Peyer's patch (tissue), 4 donors: ENCODE measurements at places on chromosomes 16 and 17. TPM values are rescaled to one million over a fixed set of nuclear protein-coding genes. Genes with fewer than 3 reads are reported as not detected.

The CCT6B gene
- 0.95 TPM for total RNA-seq

- H3K4me3 ChIP-seq = no peak overlapping the region
- H3K27me3 ChIP-seq = no peaks in the 10 kb centered on the region
- H3K27ac ChIP-seq = peak overlapping the region; percentile 59
- H3K4me1 ChIP-seq = no peaks in the 10 kb centered on the region
Observed at GRCh38 chr16:49638673-49639610, 217.0 kb downstream of the ZNF423 start.

The CBFA2T3 gene
- total RNA-seq = 8.7 TPM

- no peak overlapping the region for H3K4me3 ChIP-seq
- no peaks in the 10 kb centered on the region for H3K4me1 ChIP-seq
- H3K27me3 ChIP-seq = no peaks in the 10 kb centered on the region
- no peak overlapping the region for H3K27ac ChIP-seq
- no peaks in the 10 kb centered on the region for H3K36me3 ChIP-seq
Observed at GRCh38 chr16:63037761-63038396, 1001.6 kb upstream of the CDH8 start.

The ABCA6 gene
- 56.3 TPM for total RNA-seq

DNA sequence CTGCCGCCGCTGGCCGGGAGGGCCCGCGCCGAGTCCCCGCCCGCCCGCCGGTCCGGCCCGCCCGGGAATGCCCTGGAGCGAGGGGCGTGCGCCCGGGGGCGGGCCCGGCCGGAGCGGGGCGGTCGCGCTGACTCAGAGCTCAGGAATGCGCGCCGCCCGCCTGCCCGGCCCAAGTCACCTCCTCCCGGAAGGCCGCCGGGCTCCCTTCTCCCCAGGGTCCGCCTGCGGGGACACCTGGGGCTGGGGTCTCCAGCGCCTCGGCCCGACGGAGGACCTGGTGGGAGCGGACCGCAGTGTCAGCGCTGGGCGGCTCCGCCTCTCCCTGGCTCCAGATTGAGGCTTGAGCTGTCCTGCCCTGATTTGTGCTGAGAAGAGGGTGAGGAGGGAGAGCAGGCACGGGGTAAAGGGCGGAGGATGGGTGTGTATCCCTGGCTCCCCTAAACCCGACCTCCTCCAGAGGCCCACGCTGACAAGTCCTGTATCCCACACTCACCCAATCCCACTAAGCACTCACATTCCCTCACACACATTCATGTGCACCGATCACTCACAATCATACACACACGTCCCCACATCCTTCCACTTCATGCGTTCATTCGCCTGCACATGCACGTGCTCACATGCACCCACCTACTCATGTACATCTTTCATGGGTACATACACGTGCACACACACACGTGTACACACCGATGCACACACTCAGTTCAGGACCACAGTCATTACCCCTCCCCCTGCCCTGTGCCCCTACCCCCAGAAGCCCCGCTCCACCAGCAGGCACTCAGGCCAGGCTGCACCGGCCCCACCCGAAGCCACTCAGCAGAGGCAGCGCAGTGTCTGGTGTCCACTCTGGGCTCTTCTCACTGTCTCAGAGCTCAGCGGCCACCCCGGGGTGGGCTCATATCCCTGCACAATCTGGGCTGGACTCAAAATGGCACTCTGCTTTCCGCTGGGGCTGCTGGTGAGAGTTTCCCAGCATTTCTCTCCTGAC is at the start of gene RHBDF1:
Gene RHBDF1 (minus strand): TSS at position 71 of the 988 bp plus-strand sequence. CDS start 7,616 bp downstream, outside the sequence.
- H3K4me1 ChIP-seq = peaks cover 55% of the 10 kb centered on the region
- DNase-seq = no peak
- H3K4me3 ChIP-seq = peak within 1 kb of the TSS; percentile 64

- no peak overlapping the region for H3K4me3 ChIP-seq
- DNase-seq = no peak
- H3K27ac ChIP-seq = no peak overlapping the region
- H3K4me1 ChIP-seq = no peaks in the 10 kb centered on the region
Observed at GRCh38 chr17:27930000-27930399, 36.8 kb upstream of the LYRM9 start.

DNA sequence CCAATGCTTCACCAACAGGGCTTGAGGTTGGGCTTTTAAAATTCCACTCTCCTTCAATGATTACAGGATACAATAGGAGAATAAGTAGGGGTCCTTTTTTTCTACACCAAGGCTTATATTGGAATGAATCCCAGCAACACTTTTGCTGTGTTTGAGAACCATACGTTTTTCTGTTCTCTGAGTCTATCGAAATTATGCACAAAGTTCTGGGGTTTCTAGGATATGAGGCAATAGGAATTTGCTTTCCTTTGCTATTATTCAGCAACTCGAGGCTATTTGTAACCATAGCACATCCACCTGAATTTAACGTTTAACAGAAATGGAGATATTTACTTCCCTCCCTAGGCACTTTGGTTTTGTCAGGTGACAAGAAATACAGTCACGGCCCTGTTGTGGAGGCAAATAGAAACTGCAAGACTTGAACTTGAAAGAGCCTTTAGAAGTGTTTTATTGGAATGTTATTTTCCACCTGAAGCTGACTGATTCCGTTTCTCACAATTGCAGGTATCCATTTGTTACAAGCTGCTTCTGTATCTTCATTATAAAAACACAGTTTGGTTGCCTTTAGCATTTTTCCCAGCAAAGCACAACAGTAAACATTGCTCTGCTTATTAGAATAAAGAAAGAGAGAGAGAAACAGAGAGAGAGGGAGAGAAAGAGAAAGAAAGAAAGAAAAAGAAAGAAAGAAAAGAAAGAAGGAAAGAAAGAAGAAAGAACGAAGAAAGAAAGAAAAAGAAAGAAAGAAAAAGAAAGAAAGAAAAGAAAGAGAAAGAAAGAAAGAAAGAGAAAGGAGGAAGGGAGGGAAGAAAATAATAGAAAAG is 109.6 kb downstream of the HS3ST3A1 start:
- H3K4me3 ChIP-seq = no peak overlapping the region
- no peak overlapping the region for H3K27ac ChIP-seq
- no peaks in the 10 kb centered on the region for H3K27me3 ChIP-seq
- DNase-seq = no peak
- no peaks in the 10 kb centered on the region for H3K36me3 ChIP-seq

DNA sequence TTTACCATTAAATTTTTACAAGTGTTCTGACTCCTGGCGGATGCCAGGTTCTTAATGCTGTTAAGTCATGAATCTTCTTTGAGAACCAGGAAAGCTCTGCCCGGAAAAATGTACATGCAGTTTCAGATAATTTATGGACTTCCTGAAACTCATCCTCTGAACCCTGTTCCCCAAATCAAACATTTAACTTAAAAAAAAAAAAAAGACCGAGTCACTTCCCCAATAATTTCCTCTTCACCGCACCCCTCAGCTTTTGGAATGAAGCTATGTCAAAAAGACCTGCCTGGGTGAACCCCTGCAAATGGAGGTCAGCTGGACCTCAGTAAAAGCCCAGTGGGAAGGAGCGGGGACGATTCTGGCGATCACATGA is 15.0 kb downstream of the ZNF232 start:
- H3K4me1 ChIP-seq = no peaks in the 10 kb centered on the region
- H3K27ac ChIP-seq = peak overlapping the region; percentile 55
- peaks cover 10% of the 10 kb centered on the region for H3K36me3 ChIP-seq
- no peak for DNase-seq

GRCh38 chr17:50672831-50673551 is 34.7 kb downstream of the ANKRD40 start:
- no peak overlapping the region for H3K4me3 ChIP-seq
- peaks cover 19% of the 10 kb centered on the region for H3K36me3 ChIP-seq
- no peak overlapping the region for H3K27ac ChIP-seq
- H3K27me3 ChIP-seq = no peaks in the 10 kb centered on the region
- DNase-seq = no peak

- H3K4me1 ChIP-seq = no peaks in the 10 kb centered on the region
- H3K27ac ChIP-seq = no peak overlapping the region
- no peak for DNase-seq
- no peak overlapping the region for H3K4me3 ChIP-seq
- H3K27me3 ChIP-seq = no peaks in the 10 kb centered on the region
Observed at GRCh38 chr16:87938412-87938949, 2.2 kb upstream of the CA5A start.

- H3K4me1 ChIP-seq = no peaks in the 10 kb centered on the region
- H3K27me3 ChIP-seq = no peaks in the 10 kb centered on the region
- no peaks in the 10 kb centered on the region for H3K36me3 ChIP-seq
- H3K27ac ChIP-seq = no peak overlapping the region
Observed at GRCh38 chr17:1153795-1154546, 25.8 kb downstream of the ABR start.

The RNF222 gene
- total RNA-seq = not detected

The CDRT15 gene
- total RNA-seq = not detected

GRCh38 chr16:24645739-24646645 is 83.5 kb upstream of the TNRC6A start:
- H3K36me3 ChIP-seq = no peaks in the 10 kb centered on the region
- DNase-seq = no peak
- H3K4me1 ChIP-seq = no peaks in the 10 kb centered on the region
- H3K27me3 ChIP-seq = no peaks in the 10 kb centered on the region
- H3K27ac ChIP-seq = no peak overlapping the region

DNA sequence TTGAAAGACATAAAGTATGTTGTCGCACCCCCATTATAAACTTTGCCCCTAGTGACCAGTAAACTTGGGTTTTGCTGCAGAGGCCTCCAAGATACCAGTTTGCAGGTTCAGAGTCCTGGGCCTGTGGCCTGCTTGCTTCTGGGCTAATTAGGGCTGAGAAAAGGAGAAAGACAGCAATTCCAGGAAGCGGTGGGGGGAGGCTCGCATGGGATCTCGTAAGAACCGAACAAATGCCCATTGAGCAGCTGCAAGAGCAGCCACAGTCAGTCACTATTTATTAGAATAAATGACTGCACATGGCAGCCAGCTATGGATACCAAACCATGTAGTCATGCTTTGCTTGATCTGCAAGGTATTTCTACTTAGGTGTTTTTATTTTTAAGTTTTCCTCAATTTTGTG is 4.9 kb downstream of the SHISA9 start:
- no peak for DNase-seq
- H3K27ac ChIP-seq = no peak overlapping the region
- no peak overlapping the region for H3K4me3 ChIP-seq

GRCh38 chr17:35467824-35468223 is 19.3 kb upstream of the SLFN13 start:
- no peaks in the 10 kb centered on the region for H3K27me3 ChIP-seq
- DNase-seq = no peak
- no peak overlapping the region for H3K27ac ChIP-seq
- no peak overlapping the region for H3K4me3 ChIP-seq
- no peaks in the 10 kb centered on the region for H3K36me3 ChIP-seq
- H3K4me1 ChIP-seq = no peaks in the 10 kb centered on the region
